Effector CD4-positive, alpha-beta T cell (primary cell): ENCODE measurements at places on chromosomes 3 and 15.

DNA sequence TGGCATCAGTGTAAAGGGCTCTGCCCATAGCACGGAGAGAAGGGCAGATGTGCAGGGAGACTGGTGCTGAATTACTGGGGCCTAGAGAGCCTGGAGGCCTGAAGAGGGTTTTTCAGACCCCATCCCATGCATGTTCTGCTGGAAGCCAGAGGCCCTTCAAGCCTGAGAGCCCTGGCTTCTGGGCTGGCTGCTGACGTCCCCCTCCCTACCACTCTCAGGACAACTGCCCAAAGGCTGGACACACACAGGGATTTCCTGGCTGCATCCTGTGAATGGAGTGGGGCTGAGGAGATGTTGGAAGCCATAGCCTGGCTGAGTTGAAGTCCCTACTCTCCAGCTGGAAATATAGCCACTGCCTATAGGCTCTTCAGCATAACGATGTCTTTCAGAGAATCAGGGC lies 16.9 kb upstream of the DOCK3 start:
- DNase-seq = no peak

DNA sequence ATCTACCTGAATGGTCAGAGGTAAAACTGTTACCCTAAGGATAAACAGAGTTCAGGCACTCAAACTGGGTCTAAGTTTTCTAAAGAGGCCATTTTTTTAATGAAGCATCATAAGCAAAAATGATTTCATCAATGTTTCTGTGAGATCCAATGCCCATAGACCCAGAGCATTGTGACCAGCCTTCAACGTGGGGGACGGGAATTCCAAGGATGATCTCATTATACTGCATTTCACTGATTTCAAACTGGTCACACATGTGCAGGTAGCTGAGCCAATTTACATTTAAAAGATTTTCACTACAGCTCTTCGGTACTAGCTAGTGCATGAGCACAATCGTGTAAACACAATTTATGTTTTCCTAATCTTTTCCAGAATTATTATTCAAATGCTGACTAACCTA lies 472.9 kb downstream of the DIPK2A start:
- DNase-seq = no peak

DNA sequence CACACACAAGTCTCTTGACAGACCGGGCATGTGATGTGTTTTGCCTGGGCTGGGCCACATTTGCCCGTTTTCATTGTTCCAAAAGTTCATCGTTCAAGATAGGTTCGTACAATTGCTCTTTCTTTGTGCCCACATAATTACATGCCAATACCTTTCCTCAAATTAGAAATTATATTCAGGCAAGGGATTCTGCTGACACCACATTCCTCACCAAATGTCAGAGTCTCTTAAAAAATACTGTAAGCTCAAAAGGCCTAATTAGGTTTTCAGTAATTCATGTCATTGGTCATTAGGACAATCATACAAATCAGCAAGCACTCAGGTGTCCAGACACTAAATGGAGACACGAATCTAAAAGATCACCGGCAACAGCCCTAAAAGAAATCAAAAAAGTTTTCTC lies 215.3 kb downstream of the ALCAM start:
- DNase-seq = no peak

DNA sequence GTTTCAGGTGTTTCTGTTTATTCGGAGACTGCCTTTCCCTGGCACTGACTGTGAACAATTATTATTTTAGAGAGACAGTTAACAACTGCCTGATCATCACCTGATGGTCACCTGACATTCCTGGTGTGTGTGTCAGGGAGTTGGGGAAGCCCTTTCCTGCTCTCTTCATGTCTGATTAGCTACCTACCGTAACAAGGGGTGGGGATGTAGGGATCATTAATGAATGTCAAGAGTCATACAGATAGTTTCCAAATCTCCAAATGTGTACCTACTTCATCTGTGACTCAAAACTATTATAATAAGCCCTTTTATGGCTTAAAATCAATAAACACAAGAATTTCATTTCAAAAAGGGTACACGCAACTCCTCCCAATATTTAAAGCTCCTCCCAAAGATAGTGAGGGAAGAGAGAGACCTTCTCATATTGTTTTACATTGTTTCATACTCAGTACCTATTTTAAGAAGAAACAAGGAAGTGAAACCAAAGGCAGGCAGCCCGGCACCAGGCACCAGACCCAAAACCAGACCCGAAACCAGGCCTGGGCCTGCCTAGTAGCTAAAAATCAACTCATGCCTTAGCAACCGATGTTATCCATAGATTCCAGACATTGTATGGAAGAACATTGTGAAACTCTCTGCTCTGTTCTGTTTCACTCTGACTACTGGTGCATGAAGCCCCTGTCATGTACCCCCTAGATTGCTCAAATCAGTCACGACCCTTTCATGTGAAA lies 844.9 kb upstream of the ALCAM start:
- DNase-seq = no peak

DNA sequence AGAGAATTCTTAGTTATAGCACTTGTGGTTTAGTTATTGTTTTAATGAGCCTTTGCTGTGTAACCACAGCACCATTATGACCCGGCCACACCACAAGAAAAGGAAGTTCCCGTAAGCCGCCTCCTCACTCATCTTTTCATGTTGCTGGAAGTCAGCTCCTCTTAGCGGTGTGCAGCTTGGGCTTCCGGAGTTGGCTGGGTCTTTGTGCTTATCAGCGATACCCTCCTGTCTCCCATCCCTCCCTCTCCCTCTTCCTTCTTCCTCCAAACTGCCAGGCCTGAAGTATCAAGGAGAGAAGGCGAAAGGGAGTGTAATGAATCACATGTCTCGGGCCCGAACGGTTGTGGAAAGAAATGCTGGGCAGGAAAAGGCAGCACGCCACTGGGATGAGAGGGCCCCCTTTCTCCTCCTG lies 353.5 kb downstream of the MCTP2 start:
- DNase-seq = no peak

GRCh38 chr3:35601959-35602358 lies 37.4 kb upstream of the ARPP21 start:
- no peak for DNase-seq

GRCh38 chr15:77993374-77993911 lies 84.1 kb downstream of the TBC1D2B start:
- DNase-seq = no peak

- no peak for DNase-seq
These were observed 33.0 kb upstream of the DENND4A start for GRCh38 chr15:65824941-65825544.

DNA sequence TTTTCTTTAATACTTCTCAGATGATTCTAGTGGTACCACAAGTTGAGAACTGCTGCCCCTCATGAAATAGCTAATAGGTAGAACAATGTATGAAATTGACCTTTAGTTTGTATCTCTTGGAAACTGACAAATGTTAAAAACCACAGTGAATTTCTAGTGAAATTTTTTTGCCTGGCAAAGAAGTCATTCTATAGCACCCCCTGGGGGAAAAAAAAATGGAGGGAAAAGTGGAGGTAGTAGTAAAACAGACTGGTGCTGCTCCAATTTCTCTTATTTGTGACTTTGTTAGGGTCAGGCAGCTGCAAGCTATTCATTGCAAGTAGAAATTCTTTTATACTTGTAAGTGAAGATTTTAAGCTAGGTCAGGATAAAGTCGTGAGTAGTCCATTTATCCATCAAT lies 605.0 kb downstream of the NLGN1 start:
- DNase-seq = no peak

DNA sequence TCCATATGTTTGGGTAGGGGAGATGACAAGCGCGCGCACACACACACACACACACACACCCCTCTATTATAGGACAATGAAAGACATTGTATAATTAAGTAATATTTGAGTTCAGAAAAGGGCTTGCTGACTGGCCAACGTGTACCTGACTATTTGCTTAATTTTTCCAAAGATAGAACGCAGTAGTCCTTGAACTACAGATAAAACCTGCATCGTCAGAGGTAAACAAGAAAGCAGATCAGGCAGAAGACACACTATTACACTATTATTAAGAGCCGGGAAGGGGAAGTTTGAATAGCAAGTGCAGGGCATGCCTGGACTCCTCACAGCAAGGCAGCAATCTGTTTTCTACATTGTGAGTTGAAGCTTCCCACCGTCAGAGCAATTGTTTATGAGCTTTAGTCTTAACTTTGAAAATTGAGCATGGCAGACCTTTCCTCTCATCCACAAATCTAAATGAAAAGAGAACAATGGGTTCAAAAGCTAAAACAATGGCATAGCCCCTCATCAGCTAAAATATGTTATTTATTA lies 427.7 kb downstream of the GABRG3 start:
- DNase-seq = no peak

- DNase-seq = no peak
These were observed 91.1 kb downstream of the TOP2B start for GRCh38 chr3:25573386-25574171.

GRCh38 chr3:149177122-149177521 lies 44.5 kb downstream of the CP start:
- DNase-seq = no peak

DNA sequence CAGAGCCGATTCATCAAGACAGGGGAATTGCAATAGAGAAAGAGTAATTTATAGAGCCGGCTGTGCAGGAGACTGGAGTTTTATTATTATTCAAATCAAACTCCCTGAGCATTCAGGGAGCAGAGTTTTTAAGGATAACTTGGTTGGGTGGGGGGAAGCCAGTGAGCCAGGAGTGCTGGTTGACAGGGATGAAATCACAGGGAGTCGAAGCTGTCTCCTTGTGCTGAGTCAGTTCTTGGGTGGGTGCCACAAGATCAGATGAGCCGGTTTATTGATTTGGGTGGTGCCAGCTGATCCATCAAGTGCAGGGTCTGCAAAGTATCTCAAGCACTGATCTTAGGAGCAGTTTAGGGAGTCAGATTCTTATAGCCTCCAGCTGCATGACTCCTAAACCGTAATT lies 95.4 kb upstream of the CCDC80 start:
- no peak for DNase-seq

DNA sequence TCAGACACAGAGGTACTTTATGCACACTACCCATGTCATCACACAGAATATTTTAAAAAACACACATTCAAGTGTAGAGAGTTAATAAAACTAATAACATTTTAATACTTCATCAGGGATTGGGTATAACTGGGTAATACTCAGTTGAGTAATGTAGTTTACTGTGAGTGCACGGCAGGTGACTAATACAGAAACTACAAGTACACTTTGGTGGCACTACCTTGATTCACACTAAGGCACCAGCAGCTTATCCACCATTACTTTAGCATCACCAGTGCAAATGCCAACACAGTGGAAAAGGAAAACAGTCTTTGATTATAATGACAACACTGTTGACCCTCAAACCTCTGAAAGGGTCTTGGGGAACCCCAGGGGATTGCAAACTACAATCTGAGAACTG lies 33.6 kb downstream of the ZNF280D start:
- no peak for DNase-seq

GRCh38 chr3:123004201-123004918 lies 23.2 kb downstream of the SEMA5B start:
- DNase-seq = no peak
